ENCODE measurements at places on chromosomes 4 and X.

GRCh38 chrX:52576946-52577345 lies 60.1 kb upstream of the XAGE1B start:
- no peak for DNase-seq

GRCh38 chr4:126991965-126992364 lies 640.8 kb upstream of the INTU start:
- DNase-seq = no peak

DNA sequence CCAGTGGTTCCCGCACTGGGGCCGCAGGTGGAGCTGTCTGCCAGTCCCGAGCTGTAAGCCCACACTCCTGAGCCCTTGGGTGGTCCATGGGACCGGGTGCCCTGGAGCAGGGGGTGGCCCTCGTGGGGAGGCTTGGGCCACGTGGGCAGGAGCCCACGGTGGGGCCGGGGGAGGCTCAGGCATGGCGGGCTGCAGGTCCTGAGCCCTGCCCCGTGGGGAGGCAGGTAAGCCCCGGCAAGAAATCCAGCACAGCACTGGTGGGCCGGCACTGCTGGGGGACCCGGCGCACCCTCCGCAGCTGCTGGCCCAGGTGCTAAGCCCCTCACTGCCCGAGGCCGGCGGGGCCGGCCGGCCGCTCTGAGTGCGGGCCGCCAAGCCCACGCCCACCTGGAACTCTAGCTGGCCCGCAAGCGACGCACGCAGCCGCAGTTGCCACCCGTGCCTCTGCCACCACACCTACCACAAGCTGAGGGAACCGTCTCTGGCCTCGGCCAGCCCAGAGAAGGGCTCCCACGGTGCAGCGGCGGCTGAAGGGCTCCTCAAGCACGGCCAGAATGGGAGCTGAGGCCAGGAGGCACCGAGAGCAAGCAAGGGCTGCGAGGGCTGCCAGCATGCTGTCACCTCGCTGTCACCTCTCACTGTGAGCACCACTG lies 2.0 kb upstream of the METAP1 start:
- no peak for DNase-seq

GRCh38 chr4:37138019-37138653 lies 106.4 kb upstream of the NWD2 start:
- DNase-seq = no peak

GRCh38 chr4:75048208-75048879 lies 115.4 kb downstream of the PARM1 start:
- no peak for DNase-seq

- DNase-seq = no peak
Measured at GRCh38 chrX:45840411-45840950, 639.8 kb upstream of the DIPK2B start.

DNA sequence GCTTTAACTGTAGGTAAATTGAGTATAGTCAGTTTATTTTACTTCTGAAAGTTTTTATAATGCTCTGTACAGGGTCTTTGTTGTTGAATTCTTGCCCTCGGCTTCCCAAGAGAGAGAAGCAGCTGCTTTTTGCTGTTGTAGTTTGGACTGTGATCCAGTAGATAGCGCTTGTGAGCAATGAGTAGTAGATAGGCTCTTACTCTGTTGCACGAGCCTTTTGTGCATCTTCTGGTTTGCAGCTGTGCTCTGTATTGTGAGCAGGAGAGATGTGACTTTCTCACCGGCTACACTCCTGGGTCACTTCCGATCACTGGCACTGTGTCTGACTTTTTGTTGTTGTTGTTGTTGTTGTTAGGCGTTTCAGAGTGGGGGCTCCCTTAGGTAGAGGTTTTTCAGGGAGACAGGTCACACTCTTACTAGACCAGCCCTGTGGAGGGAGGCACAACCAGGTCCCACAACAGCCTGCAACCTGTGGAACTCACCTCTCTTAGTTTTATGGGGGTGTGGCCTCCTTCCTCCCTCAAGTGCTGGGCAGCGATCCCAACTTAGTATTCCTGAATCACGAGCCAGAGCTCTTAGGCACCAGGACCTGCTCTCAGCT lies 822.1 kb upstream of the GALNTL6 start:
- no peak for DNase-seq

- no peak for DNase-seq
Measured at GRCh38 chr4:136713140-136713539, 819.2 kb downstream of the PCDH18 start.

- DNase-seq = no peak
Measured at GRCh38 chr4:78870056-78870455, 69.2 kb downstream of the PAQR3 start.

GRCh38 chr4:166165829-166166420 lies 292.9 kb downstream of the TLL1 start:
- DNase-seq = no peak

DNA sequence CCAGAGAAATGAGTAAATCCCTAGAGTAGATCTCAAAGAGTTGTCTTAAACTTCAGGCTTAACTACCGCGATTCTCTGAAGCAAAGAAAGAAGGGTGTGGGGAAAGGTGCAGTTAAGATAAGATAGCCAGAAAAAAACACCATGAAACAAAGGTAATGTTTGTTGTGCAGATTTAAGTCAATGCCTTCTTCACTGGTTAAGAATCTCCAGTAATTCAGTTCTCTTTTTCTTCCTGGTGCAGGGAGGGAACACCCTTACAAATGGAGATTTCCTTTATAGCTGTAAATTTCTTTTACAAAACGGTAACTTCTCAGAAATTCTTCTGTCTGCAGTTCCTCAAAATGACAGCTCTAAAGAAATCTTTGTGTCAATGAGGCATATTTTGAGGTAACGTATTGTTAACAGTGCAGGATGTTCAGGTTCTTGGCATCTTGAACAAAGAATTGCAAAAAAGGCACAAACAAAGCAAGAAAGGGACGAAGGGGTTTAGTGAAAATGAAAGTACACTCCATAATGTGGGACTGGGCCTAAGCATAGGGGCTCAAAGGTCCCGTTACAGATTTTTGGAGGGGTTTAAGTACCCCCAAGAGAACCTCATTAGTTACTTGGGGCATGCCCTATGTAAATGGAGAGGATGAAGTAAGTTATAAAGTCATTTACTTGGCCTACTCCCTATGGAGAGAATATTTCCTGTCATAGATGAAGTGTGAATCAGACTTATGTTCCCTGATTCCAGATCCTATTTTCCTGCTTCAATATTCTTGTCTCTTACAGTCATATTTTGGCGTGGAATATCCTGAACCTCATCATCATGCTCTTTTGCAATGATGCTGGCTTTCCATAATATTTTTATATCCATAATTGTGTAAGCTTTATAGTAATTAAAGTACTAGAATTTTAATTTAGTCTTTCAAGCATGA lies 492.0 kb downstream of the PCDH11X start:
- no peak for DNase-seq

DNA sequence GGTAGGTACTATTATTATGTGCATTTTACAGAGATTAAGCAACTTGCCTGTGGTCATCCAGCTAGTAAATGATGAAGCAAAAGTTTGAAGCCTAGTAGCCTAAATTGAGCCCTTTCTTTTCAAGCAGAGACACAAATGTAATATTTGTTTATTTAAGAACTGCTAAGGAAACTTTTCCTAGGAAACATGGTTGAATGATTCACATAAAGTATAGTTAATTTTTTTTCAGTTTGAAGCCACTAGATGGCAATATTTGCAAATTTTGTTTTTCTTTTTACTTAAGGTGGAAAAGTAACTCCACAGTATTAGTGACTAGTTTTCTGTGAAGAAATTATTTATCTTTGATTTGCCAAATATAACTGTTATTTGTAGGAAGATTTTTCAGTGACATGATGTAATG lies 52.8 kb upstream of the ANKRD17 start:
- DNase-seq = no peak

DNA sequence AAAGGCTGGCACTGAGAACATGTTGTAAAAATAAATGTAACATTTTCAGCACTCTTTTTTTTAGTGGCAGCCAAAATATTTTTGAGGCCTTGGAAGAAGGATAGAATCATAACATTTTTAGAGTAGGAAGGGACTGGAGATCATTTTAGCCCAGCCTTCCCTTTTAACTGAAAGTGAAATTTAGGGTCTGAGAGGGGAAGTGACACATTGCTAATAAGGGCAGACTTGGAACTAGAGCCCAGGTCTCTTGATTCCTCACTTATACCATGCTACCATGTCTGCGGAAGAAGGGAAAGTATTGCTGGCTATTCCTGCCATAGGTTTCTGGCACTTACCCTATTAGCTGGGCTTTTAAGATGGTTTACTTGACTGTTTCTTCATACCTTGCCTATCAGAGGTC lies 4.8 kb downstream of the WDR44 start:
- no peak for DNase-seq

GRCh38 chr4:178462710-178463109 lies 1020.5 kb upstream of the AGA start:
- no peak for DNase-seq

DNA sequence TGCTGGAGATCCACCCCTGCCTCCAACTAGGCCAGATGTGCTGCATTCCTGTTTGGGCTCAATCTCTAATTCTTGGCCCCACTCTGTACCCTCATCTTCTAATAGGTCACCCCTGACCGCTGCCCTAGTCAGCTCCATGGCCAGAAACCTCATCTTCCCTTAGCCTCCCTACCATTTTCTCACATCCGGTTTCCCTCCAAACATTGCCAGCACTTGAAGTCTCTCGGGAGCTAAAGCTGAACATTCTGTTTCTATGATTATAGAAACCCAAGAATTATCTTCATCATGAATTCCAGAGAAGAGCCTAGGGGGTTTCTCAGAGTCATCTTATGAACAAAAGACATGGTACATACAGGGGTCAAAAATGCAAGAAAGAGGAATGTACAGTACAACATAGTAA lies 179.7 kb downstream of the AMELX start:
- DNase-seq = no peak

- no peak for DNase-seq
Measured at GRCh38 chr4:78648640-78649363, 97.2 kb downstream of the ANXA3 start.

- DNase-seq = no peak
Measured at GRCh38 chrX:103918050-103918449, 44.4 kb upstream of the TMSB15B start.

GRCh38 chr4:183823434-183823833 lies 81.7 kb upstream of the STOX2 start:
- DNase-seq = no peak

- no peak for DNase-seq
Measured at GRCh38 chr4:140943486-140944198, 187.5 kb upstream of the TBC1D9 start.

DNA sequence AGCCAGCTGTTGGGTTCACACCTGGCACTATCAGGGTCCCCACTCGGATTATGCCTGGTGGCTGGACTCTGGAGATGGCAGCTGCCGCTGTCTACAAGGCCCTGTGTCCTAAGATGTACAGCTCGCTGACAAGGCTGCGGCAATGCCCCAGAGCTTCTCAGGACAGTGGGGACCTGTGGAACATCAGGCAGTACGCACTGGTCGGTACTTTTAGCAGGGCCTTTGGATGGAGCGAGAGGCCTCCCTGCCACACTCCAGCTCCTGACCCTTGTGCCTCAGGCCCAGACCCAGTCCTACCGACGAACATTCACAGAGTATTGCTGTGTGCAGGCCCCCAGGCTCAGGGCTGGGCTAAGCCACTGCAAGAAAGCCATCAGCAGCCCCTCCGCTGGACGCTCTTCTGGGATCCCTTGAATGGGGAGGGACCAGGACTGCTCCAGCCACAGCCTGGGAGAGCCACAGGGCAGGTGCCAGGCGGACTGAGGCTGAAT lies 45.7 kb upstream of the HMX1 start:
- DNase-seq = no peak

- DNase-seq = no peak
Measured at GRCh38 chr4:140707325-140707724, 48.9 kb downstream of the TBC1D9 start.
